Stimulated activated CD4-positive, alpha-beta T cell treated with anti-CD3 and anti-CD28 coated beads, Interleukin-15, amount 100 ng/mL, for 1 hour (primary cell): ENCODE measurements at places on chromosomes 7 and 10.

- no peak for DNase-seq
Measured at GRCh38 chr10:80413271-80413996, 5.1 kb downstream of the PRXL2A start.

GRCh38 chr7:107816011-107816566, 13.1 kb upstream of the SLC26A3 start:
- no peak for DNase-seq

GRCh38 chr10:74083304-74083703, 67.3 kb downstream of the AP3M1 start:
- no peak for DNase-seq

DNA sequence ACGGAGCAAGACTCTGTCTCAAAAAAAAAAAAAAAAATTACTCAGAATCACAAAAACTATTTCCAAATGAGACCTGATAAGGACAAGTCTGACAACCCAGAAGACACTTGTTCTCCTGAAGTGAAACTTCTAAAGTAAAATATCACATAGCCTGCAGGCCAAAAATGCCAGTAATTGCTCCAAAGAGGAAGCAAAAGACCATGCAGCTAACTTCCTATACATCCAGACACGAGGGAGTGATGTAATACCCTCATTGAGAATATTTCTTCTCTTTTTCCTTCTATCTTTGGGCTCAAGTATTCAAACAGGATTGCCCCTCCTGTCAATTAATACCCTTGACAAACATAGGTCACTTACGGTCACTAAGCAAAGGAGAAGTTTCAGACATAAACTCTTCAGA, 31.2 kb downstream of the ARMH3 start:
- DNase-seq, result no peak

- DNase-seq, result no peak
Measured at GRCh38 chr7:41107330-41107937, 595.5 kb downstream of the INHBA start.

GRCh38 chr10:1084011-1084950, 28.1 kb downstream of the WDR37 start:
- DNase-seq, result no peak
